ENCODE measurements at places on chromosomes 3 and 15. TPM values are rescaled to one million over a fixed set of nuclear protein-coding genes. Genes with fewer than 3 reads are reported as not detected.

RUBCN gene
- total RNA-seq = 16.6 TPM

DNA sequence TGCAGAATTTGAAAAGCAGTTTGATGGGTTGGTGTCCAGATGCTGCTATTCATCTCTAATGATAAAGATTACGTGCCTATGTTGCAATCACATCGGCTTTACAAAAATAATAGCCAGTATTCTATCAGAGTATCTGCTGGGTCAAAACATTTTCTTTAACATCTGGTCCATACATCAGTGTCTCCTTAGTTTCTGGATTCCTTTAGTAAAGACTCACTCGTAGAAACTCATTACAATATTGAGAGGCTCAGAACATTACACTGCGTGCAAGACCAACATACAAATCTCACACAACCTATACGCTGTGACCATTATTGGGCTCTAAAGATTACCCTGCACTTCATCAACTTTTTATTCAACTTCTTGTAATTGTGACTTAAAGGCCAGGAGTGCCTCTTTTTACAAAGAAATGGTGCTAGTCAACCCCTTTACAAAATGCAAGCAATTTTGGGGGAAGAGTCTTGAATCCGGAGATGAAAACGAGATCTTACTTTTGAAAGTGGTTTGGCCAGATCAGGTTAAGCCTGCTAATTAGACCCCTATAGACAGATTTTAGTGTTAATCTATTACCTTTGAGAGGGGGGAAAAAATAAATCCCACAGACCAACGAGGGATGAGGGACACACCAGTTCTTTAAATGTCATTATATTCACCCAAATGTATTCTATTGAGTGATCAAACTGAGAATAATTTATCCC, 2.9 kb downstream of the TRA2B start:
- no peak for DNase-seq

DNA sequence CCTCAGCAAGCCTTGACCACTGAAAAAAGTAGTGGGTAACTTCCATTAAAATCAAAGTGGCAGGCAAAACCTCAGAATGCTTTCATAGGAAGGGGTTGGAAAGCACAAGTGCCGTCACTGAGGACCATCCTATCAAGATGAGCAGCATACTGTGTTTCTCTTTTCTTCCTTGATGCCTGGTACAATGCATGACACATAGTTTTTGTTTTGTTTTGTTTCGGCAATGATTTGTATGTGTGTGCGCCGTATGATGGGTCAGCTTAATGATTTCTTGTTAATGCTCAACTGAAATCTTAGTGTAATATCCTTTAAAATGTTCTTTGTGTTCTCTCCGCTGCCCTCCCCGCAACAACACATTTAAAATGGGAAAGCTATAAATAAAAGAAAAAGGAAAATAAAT, 476.4 kb upstream of the KCNMB2 start:
- no peak for DNase-seq

SLC24A5 gene
- total RNA-seq = not detected

- no peak for DNase-seq
Observed at GRCh38 chr3:59142556-59142955, 92.7 kb upstream of the CFAP20DC start.

COL6A5 gene
- not detected for total RNA-seq

DNA sequence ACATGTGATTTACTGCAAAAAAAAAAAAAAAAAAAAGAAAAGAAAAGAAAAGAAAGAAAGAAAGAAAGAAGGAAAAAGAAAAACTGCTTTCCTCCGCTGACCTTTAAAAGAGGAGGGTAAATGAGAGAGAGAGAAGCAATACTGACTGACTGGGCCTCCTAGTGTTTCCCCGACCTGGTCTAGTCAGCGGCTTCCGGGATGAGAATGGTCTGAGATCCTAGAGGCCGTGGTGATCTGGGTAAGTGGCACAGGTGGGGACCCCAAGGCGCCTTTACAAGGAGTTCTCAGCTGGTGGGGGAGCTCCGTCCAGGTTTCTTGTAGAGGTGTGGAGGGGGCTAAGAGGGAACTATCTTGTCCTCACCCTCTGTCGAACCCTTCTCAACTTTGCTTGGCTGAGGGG, 223.1 kb downstream of the MEIS2 start:
- DNase-seq = no peak

DNA sequence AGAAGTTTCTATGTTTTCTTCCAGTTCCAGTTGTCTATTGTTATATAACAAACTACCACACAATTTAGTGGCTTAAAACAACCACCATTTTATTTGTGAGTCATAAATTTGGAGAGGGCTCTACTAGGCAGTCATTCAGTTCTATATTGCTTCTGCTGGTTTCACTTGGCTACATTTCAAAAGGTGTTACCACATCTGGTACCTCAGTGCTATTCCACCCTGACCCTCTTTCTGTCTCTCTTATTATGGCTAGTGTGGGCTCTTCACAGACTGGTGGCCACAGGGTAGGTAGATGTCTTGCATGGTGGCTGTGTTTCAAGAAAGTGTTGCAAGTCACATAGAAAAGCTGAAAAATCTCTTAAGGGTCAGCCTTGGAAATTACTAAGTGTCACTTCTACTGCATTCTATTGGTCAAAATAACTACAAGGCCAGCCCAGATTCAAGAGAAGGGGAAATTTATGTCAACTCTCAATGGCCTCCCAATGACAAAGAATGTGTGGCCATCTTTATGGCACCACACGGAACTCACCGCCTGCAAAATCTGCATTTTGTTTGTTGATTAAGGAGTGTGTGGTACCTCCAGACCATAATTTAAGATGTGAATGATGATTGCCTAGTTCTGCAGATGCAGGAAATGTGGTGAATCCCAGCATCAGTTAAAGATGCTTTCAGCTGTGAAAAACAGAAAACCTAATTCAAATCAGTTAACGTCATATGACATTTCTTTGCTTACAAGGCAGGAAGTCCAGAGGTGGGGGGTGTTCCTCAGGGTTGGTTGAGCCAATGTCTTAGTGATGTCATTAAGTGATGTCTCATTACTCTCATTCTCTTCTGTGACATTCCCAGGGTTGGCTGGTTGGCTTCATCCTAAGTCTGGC, 105.8 kb upstream of the RASGRP1 start:
- DNase-seq = no peak

- no peak for DNase-seq
Observed at GRCh38 chr15:95541301-95541700, 789.2 kb upstream of the NR2F2 start.

DNA sequence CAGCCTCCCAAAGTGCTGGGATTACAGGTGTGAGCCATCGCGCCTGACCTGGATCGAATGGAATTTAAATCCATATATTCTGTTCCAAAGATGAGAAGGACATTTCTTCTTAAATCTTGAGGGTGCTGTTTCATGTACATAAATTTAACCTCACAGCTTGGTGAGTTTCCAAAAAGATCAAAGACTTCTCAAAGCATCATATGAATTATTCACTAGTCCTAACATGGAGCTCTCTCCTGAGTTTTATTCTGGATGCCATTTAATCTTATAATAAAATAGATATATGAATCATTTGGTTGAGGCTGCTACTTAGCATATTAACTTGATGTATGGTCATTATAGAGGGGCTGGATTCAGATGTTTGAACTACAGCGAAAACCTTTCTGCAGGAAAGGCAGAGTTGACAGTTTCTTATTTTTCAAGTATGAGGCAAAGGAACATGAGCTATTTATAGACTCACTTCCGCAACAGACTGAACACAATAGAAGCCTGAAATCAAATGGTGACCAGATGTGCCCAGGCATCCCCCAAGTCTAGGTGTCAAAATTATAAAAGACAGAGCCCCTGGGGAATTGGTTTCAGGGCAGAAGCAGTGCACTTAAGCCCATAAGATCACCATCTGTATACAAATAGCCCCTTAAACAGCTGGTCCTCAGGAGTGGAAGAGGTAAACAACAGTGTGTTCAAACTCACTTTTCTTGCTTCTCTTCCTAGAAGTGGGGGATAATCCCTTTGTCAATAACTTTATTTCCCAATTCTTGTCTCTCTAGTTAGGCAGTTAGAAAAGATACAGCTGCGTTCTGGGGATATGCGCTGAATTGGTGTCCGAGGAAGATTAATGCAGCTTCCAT, 29.7 kb downstream of the STARD9 start:
- no peak for DNase-seq

Data from gastrocnemius medialis (tissue), 4 donors.